ENCODE measurements at places on chromosomes 16 and 17.

GRCh38 chr17:41494524-41494923 is 4.8 kb upstream of the KRT36 start:
- no peak for DNase-seq

- DNase-seq = peak; percentile 94
These were observed at the start of gene EVI2A for GRCh38 chr17:31321481-31321880. TSS of gene EVI2A (minus strand) at chr17:31321622. CDS start at chr17:31319013, 2,609 bp downstream.

GRCh38 chr17:67994817-67995569 is 1.3 kb downstream of the C17orf58 start:
- DNase-seq = peak; percentile 37

- peak; percentile 10 for DNase-seq
These were observed 132.2 kb upstream of the MPHOSPH6 start for GRCh38 chr16:82302042-82302727.

DNA sequence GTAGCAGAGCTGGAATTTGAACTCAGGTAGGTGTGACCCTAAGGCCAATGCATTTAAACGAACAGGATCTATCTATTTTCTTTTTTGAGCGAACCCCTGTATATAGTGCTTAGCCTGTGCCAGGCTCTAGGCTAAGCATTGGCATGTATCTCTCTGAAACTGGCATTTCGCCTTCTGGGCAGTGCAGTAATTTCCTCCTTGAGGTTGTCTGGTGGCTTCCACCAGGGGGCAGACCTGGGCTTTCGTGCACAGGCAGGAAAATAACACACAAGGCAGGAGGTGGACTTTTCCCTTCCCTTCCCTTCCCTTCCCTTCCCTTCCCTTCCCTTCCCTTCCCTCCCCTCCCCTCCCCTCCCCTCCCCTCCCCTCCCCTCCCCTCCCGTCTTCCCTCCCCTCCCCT is 34.4 kb upstream of the PRKCB start:
- peak; percentile 84 for DNase-seq

DNA sequence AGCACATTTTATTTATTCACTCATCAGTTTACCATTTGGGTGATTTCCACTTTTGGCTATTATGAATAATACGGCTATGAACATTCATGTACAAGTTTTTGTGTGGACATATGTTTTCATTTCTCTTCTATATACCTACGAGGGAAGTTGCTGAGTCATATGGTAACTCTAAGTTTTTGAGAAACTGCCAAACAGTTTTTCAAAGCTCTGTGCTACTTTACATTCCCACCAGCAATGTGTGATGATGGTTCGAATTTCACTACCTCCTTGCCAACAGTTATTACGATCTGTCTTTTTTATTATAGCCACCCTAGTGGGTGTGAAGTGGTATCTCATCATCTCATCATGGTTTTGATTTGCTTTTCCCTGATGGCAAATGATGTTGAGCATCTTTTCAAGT is 63.7 kb upstream of the MRTFB start:
- DNase-seq = no peak

DNA sequence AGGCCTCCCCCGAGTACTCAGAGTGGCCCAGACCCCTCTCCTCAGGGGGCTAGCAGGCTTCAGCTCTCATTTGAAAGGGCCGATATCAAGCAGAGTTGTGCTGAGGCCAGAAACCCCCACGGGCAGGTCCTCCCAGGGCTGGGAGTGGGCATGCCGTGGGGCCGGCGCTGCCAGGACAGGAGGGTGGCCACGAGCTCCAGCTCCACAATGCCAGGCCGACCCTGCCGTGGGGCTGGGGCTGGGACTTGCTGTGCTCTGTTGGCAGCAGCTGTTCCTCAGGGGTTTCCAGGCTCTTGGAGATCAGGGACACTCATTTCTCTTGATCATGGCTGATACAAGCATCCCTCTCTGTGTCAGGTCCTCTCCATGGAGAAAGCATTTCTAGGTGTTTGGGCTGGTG is 3.2 kb upstream of the NPB start:
- no peak for DNase-seq

DNA sequence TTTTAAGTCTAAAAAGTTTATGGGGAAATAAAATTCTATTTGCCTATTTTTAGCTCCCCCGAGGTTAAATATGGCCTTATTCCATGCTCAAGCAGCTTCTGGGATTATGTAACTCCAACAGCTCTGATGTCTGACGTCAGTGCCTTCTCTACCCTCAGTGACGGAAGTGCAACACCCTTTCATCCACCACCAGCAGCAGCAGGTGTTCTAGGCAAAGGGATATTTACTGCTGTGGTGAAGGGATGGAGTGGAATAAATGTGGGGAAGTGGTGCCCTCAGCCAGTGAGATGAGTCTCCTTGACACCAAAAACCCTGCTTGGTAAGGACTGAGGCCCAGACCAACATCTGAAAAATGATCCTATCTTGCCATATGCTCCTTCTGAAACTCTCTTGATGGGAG is 247.4 kb downstream of the SHISA9 start:
- no peak for DNase-seq

- no peak for DNase-seq
These were observed 180.9 kb upstream of the TOX3 start for GRCh38 chr16:52727849-52728248.

Measured in globus pallidus (tissue), 1 donor.